ENCODE measurements at places on chromosomes 13 and 19.

GRCh38 chr19:33405553-33406461 is 32.3 kb downstream of the CEBPG start:
- no peak for DNase-seq

GRCh38 chr19:47305309-47305751 is 4.3 kb upstream of the C5AR1 start:
- DNase-seq: peak; percentile 59

DNA sequence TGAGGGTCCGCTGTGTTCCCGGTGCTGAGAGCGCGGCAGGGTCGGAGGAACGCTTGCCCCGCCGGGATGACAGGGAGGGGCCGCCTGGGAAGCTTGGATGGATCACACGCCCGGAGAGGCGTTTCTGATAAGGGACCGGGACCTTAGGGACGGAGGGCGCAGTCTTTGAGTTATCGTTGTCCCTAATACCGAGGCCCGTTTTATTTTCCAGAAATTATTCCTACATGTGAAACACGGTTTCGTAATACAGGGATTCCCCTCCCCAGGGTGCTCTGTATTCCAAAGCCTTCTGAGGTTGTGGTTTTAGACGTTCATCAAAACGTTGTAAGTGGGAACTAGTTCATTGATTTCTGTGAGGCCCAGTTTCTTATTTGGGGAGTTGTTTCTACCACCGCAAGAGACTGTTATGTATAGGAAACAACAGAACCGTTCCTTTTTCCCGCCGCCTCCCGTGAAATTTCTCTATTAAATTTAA is 752 bp downstream of the PDCD5 start:
- no peak for DNase-seq

GRCh38 chr13:109840201-109840892 is 54.0 kb upstream of the IRS2 start:
- no peak for DNase-seq

GRCh38 chr13:60312851-60313505 is 84.0 kb upstream of the TDRD3 start:
- DNase-seq: no peak

GRCh38 chr19:33904681-33905080 is 108.0 kb downstream of the KCTD15 start:
- no peak for DNase-seq

DNA sequence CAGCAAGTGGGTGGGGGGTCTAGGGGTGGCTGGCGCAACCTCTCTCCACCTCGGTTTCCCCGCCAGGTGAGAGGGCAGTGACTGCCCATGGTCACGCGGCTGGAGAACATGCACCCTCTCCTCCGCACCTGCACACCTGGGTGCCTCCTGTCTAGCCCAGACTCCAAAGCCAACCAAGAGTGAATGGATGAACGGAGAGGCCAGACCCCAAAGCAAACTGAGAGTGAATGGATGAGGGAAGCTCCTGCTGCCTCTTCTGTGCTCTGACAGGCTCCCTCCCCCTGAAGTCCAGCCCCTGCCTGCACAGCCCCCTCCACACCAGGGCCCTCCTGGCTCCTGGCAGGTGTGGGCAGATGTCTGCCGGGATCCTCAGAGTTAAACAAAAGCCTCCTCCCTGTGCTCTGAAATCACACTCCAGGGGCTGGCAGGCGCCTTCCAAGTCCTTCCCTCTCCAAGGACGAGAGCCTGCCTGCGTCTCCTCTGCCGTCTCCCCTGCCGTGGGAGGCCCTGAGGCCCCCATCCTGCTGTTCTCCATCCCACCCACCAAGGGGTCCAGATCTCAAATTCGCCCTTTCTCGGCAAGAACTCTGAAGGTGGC is 2.2 kb downstream of the SBNO2 start:
- peak; percentile 39 for DNase-seq

DNA sequence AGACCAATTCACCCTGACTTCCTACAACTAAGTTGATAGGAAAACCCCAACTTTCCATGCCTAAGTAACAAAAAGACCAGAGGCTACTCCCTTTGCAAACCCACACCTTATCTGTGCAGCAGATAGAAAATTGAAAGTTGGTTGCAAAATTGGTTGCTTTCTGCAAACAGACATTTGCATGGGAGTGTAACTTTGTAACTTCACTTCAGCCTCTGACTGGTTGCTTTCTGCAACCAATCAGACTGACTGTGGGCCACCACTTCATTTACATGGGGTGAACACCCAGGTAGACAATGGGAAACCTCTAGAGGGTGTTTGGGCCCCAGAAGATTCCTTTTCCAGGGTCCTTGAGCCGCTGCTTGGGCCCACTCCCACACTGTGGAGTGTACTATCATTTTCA is 9.8 kb downstream of the TEX30 start:
- DNase-seq: no peak

DNA sequence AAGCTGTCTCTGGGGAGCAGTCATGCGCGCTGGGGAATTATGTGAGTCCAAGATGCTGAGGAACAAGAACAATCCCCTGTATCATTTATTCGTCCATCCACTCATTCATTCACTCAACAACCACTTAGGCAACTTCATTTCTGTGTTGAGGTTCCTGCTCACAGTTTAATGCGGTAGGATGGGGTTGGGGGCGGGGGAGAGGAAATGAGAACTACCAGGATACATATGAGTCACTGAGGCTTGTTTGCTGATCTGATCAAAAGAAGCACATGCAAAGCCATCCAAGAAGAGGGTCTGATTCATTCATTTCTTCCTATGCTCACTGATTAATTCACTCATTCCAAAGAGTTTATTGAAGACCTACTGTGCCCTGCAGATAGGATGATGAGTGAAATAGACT is 20.9 kb downstream of the ZNF536 start:
- no peak for DNase-seq

DNA sequence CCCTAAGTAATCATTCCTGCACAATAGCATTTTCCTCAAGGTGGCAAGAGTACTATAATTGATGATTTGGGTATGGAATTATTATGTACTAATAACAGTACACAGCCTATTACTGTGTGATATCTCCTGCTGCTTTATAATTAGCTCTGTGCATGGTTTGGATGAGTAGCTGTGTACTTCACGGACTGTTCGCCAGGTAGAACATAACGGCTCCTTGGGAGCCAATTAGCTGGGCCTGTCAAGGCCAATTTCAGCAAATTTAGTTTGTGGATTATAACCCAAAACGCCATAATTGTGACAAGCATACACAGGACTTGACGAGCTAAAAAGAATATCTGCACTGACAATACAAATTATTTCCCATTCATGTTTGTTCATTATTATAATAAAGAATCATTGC is 1584.2 kb downstream of the SLITRK1 start:
- DNase-seq: no peak

DNA sequence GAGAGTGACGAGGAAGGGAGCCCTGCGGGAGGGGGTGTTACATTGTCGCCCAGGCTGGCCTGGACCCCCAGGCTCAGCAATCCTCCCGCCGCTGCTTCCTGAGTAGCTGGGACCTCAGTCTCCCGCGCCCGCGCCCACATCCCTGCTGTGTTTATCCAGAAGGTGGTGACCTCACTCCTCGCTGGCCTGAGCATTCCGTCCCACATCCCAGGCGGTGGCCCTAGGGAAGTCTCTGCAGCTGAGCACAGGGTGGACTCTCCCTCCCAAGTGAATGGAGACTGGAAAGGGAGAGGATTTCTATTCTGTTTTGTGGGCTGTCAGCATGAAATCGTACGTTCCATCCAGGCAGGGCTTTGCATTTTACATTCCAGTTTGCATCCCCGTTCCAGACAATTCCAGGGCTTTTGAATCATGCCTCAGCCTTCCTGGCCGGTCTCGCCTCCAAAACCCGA is 401 bp upstream of the ZNF765 start:
- DNase-seq: no peak

DNA sequence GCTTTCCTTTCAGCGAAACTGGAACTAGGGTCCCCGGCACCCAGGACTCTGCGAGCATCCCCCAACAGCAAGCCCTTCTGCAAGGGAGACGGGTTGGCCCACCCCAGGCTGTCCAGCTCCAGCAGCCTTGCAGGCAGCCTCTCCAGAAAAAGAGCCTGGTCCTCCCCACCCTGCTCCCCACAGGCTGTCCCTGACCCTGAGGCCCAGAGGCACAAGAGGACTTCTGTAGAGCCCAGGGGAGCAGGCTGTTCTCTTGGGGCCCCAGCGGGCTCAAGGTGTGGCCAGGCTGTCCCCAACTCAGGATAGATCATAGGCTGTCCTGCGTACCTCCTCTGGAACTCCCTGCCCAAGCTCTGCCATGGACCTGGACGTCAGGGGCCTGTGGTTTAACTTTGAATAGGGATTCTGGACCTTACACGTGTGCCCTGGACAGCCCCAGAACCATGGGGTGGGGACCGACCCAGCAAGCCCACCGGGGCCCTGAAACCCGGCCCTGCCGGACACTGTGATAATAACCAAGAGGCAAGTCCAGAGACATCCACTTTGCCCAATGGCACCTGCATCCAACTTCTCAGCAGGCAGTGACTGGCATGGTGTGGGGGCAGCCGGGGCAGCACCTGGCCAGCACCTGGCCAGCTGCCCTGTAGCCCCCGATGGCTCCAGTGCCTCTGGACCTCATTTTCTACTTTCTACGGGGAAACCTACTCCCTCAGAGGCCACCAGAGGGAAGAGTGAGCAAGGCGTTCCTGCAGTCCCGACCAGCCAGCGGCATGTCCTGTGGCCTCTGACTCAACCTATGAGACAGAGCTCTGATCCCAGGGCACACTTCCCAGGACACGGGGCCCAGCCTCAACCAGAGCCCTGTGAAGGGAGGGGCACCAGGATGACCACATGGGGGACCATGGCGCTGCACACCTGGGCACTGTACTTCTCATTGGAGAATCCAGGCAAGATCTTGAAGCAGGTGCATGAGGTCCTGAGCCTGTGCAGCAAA is 50.9 kb upstream of the TPM4 start:
- DNase-seq: no peak
